ENCODE measurements at places on chromosomes 3 and 15. TPM values are rescaled to one million over a fixed set of nuclear protein-coding genes. Genes with fewer than 3 reads are reported as not detected.

ATP8B4 gene
- 14.4 TPM for total RNA-seq

ISLR gene
- total RNA-seq, result 19.8 TPM

ZNF774 gene
- total RNA-seq, result 1.8 TPM

GRCh38 chr3:99780749-99781148, 36.9 kb upstream of the CMSS1 start:
- H3K4me1 ChIP-seq, result peaks cover 28% of the 10 kb centered on the region
- no peak overlapping the region for H3K27ac ChIP-seq
- H3K4me3 ChIP-seq, result no peak overlapping the region
- peak; percentile 51 for DNase-seq
- H3K27me3 ChIP-seq, result no peaks in the 10 kb centered on the region
- no peaks in the 10 kb centered on the region for H3K36me3 ChIP-seq

DNA sequence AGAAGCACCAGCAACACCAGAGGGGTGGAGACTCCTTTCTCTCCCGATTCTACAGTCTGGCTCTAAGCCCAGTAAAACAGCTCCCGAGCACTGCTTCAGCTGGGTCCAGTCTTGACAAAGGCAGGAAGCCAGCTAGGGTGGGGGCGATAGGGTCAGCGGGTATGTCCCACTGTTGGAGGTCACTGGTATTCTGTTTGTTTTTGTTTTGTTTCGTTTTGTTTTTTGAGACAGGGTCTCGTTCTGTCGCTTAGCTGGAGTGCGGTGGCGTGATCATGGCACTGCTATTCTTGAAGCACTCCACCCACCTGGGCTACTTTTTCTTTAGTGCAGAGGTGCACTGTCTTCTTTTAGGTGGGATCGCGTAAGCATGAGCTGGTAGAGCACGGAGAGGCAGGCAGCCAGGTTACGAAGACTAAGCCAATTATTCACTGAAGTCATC, 16.3 kb downstream of the GCSAM start:
- no peaks in the 10 kb centered on the region for H3K4me1 ChIP-seq
- H3K4me3 ChIP-seq, result no peak overlapping the region
- no peaks in the 10 kb centered on the region for H3K27me3 ChIP-seq
- DNase-seq, result no peak
- no peaks in the 10 kb centered on the region for H3K36me3 ChIP-seq
- H3K27ac ChIP-seq, result no peak overlapping the region

DNA sequence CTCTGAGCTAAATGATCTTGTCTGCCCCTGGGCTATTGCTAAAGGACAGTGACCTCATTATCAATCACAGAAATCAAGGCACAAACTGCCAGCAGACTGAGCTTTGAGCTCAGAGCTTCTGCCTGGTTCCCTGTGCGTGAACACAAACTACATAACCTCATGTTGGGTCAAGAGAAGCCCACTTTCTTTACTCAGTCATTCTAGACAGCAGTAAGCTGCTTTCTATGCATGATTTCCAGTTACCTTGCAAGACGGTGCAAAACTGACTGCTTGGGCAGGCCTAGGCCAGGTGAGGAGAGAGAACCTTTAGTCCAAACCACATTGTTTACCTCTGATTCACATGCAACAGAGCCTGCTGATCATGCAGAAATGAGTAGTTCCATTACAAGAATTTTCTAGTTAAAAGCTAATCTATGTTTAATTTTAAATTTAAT, 75.1 kb downstream of the ARRDC4 start:
- peaks cover 6% of the 10 kb centered on the region for H3K4me1 ChIP-seq
- H3K27ac ChIP-seq, result no peak overlapping the region
- H3K4me3 ChIP-seq, result no peak overlapping the region
- no peaks in the 10 kb centered on the region for H3K27me3 ChIP-seq
- H3K36me3 ChIP-seq, result no peaks in the 10 kb centered on the region
- DNase-seq, result no peak

- no peak for DNase-seq
- no peaks in the 10 kb centered on the region for H3K36me3 ChIP-seq
- no peaks in the 10 kb centered on the region for H3K27me3 ChIP-seq
Observed at GRCh38 chr3:121584418-121584817, 8.8 kb upstream of the FBXO40 start.

- H3K36me3 ChIP-seq, result no peaks in the 10 kb centered on the region
- DNase-seq, result no peak
- H3K27me3 ChIP-seq, result no peaks in the 10 kb centered on the region
Observed at GRCh38 chr3:140131895-140132294, 196.9 kb downstream of the CLSTN2 start.

DNA sequence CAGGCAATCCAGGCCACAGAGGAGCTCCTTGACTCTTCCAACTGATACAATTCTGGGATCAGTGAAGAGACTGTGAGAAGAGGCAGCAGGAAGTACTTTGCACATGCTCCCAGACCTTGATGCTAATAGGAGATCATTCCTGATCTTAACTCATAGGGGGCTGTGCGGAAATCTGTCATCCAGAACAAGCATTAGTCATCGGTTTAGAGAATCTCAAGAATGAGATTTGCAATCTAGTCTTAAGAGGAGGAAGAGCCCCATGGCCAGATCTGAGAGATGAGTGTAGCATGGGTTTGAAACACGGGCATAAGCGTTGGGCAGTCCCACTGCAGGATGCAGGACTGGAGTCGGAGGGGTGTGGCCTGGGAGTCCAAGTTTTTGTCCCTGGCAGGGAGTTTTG, 1081.1 kb downstream of the NAALADL2 start:
- no peaks in the 10 kb centered on the region for H3K36me3 ChIP-seq
- no peak overlapping the region for H3K4me3 ChIP-seq
- no peaks in the 10 kb centered on the region for H3K4me1 ChIP-seq

All from SJCRH30 (cell line).